ENCODE measurements at places on chromosomes 3 and 15. TPM values are rescaled to one million over a fixed set of nuclear protein-coding genes. Genes with fewer than 3 reads are reported as not detected.

EIF4E3 gene
- total RNA-seq = 8.8 TPM

FOXB1 gene
- total RNA-seq = not detected

TRPM1 gene
- total RNA-seq = not detected

OXTR gene
- 55.1 TPM for total RNA-seq

WWTR1 gene
- total RNA-seq = 135 TPM

SUCNR1 gene
- total RNA-seq = 3.2 TPM

AHSG gene
- total RNA-seq = not detected

STXBP5L gene
- total RNA-seq = not detected

GCNT3 gene
- 0.92 TPM for total RNA-seq

LMAN1L gene
- total RNA-seq = not detected

RLBP1 gene
- not detected for total RNA-seq

DNA sequence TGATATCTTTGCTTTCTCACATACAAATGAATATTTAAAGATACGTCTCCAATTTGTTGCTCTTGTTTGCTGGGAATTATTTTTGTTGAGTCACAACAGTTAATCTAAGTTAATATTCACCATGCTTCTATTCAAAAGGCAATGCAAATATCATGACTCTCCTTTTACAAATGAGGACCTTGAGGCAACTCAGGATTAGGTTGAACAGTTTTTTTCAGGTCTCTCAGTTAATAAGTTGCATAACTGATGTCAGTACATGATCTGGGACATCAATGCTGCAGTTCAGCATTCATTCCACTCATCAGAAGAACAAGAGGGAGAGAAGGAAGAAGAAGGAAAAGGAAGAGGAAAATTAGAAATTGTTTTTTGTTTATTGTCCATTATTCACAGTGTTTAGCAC is 781 bp upstream of the NAALADL2 start:
- no peaks in the 10 kb centered on the region for H3K36me3 ChIP-seq
- H3K27ac ChIP-seq = no peak overlapping the region
- no peak overlapping the region for H3K4me3 ChIP-seq
- H3K27me3 ChIP-seq = no peaks in the 10 kb centered on the region
- peaks cover 14% of the 10 kb centered on the region for H3K4me1 ChIP-seq

DNA sequence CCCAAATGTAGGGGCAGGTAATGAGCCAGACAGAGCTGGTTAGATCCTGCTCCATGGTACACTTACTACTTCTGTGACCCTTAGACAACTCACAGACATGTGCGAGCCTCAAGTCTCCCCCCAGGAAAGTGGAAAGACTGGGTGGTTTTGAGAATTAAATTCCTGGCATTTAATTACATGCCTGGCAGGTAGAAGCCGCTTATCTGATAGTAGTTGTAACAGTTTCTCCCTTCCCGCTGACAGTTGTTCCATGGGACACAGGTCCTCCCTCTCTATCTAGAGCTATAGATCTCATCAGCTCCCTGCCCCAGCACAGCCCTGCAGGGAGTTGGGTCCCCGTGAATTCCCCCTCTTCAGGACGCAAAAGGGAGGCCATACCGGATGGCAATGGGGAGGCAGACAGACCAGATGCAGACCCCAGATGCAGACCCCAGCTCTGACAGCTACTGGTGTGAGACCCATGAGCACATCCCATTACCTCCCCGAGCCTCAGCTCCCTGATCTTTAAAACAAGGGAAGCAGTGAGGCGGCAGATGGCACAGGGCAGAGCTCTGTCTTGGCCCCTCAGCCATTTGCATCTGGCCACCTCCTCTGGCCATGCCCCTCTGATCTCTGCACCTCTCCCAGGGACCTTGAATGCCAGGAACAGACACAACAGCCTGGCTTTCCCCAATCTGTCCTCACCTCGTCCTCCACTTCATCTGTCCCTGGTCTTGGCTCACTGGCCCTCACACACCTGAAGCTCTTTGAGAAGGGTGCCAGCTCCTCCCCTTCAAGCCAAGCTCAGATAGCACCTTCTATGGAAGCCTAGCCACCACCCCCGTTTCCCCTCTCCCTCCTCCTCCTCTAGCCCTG is 34.1 kb upstream of the NR2C2 start:
- no peaks in the 10 kb centered on the region for H3K27me3 ChIP-seq
- H3K4me1 ChIP-seq = no peaks in the 10 kb centered on the region
- DNase-seq = no peak
- no peak overlapping the region for H3K27ac ChIP-seq
- no peaks in the 10 kb centered on the region for H3K36me3 ChIP-seq
- no peak overlapping the region for H3K4me3 ChIP-seq

- H3K4me3 ChIP-seq = no peak overlapping the region
- H3K4me1 ChIP-seq = peaks cover 8% of the 10 kb centered on the region
- H3K27me3 ChIP-seq = no peaks in the 10 kb centered on the region
- H3K27ac ChIP-seq = no peak overlapping the region
Measured at GRCh38 chr15:92839696-92840095, 60.4 kb upstream of the CHD2 start.

DNA sequence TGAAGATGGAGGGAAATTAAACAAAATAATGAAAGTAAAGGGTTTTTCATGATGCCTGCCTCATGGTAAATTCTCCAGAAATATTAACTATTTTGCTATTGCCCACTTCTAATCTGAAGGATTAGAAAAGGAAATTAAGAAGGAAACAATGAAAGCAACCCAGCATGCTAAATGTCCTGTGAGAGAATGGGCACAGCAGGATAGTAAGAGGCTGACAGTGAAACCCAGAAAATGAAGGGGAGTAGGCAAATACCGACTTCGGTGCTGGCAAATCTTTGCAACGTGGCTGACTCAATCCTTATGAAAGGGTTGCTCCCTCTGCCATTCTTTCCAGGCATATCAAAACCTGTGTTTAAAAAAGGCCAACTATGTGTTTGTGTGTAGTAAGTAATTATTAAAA is 147.5 kb upstream of the SYNPR start:
- no peak overlapping the region for H3K4me3 ChIP-seq
- H3K27me3 ChIP-seq = no peaks in the 10 kb centered on the region
- no peaks in the 10 kb centered on the region for H3K36me3 ChIP-seq
- H3K4me1 ChIP-seq = no peaks in the 10 kb centered on the region
- no peak overlapping the region for H3K27ac ChIP-seq
- no peak for DNase-seq

DNA sequence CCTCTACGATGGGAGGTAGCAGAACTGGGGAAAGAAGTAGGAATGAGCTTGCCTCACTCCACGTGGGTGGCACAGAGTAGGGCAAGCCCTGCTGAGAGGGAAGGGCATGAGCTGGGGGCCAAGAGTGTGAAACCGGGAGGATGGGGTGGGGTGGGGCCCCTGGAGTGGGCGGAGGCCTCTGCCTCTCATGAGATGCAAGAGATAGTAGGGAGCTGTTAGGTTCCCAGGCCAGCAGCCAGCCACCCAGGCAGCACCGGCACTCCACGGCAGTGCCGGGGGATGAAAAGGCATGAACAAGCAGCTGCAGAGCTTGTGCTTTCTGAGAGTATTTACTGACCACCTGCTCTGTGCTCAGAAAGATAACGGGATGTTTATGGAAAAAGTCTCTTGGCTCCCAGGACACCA is 24.4 kb upstream of the PLA2G4E start:
- DNase-seq = no peak
- H3K27ac ChIP-seq = no peak overlapping the region
- no peak overlapping the region for H3K4me3 ChIP-seq
- H3K27me3 ChIP-seq = no peaks in the 10 kb centered on the region
- H3K36me3 ChIP-seq = no peaks in the 10 kb centered on the region
- no peaks in the 10 kb centered on the region for H3K4me1 ChIP-seq

DNA sequence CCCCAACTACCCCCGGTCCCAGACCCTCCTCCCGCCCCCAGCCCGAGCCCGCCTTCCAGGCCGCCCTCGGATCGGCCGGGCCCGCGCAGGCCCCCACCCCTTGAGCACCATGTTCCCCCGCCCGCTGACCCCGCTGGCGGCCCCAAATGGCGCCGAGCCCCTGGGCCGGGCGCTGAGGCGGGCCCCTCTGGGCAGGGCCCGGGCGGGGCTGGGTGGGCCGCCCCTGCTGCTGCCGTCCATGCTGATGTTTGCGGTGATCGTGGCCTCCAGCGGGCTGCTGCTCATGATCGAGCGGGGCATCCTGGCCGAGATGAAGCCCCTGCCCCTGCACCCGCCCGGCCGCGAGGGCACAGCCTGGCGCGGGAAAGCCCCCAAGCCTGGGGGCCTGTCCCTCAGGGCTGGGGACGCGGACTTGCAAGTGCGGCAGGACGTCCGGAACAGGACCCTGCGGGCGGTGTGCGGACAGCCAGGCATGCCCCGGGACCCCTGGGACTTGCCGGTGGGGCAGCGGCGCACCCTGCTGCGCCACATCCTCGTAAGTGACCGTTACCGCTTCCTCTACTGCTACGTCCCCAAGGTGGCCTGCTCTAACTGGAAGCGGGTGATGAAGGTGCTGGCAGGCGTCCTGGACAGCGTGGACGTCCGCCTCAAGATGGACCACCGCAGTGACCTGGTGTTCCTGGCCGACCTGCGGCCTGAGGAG is 472 bp downstream of the CHST14 start:
- no peak for DNase-seq
- H3K27me3 ChIP-seq = no peaks in the 10 kb centered on the region
- H3K36me3 ChIP-seq = peaks cover 10% of the 10 kb centered on the region
- H3K4me1 ChIP-seq = peaks cover 5% of the 10 kb centered on the region
- H3K27ac ChIP-seq = peak overlapping the region; percentile 79

DNA sequence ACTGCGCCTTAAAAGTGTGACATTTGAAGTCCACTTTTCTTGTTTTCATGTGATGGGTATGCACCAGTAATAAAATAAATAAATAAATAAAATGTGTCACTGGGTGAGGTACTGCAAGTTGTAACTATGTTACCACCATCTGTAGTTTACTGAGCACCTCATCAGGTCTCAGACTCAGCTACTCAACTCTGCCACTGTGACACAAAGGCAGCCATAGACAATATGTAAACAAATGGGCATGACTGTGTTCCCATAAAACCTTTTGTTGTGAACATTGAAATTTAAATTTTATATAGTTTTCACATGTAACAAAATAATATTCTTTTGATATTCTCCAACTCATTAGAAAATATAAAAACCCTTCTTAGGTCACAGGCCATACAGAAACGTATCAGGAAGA is 120.1 kb downstream of the DNAJB8 start:
- H3K27me3 ChIP-seq = no peaks in the 10 kb centered on the region
- no peak overlapping the region for H3K27ac ChIP-seq
- peaks cover 3% of the 10 kb centered on the region for H3K36me3 ChIP-seq
- H3K4me3 ChIP-seq = no peak overlapping the region
- H3K4me1 ChIP-seq = no peaks in the 10 kb centered on the region
- no peak for DNase-seq

- H3K36me3 ChIP-seq = no peaks in the 10 kb centered on the region
- H3K4me1 ChIP-seq = peaks cover 10% of the 10 kb centered on the region
- H3K4me3 ChIP-seq = no peak overlapping the region
- H3K27ac ChIP-seq = no peak overlapping the region
- no peaks in the 10 kb centered on the region for H3K27me3 ChIP-seq
Measured at GRCh38 chr3:65107174-65107573, 419.4 kb upstream of the ADAMTS9 start.

DNA sequence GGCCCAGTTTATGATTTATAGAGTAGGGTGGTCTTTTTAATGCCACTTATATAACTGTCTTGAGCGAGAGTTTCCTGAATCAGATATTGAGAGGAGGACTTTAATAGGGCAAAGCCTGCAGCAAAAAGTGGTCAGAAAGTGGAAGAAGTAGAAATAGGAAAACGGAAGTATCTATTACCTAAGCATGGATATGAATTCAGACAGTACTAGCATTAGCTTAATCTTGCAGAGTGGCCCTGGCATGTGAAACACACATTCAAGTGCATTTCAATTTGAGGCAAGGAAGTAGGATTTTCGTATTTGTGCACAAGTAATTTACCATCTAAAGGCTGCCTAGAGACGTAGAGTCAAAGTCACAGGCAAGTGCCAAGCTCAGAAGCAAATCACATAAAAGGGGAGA is 622.3 kb downstream of the DIPK2A start:
- no peaks in the 10 kb centered on the region for H3K4me1 ChIP-seq
- H3K4me3 ChIP-seq = no peak overlapping the region
- no peak overlapping the region for H3K27ac ChIP-seq
- H3K27me3 ChIP-seq = no peaks in the 10 kb centered on the region
- DNase-seq = no peak

- no peaks in the 10 kb centered on the region for H3K27me3 ChIP-seq
- no peak for DNase-seq
- H3K27ac ChIP-seq = no peak overlapping the region
Measured at GRCh38 chr3:195884691-195885035, 23.7 kb downstream of the TNK2 start.

- H3K4me1 ChIP-seq = peaks cover 15% of the 10 kb centered on the region
- no peak overlapping the region for H3K27ac ChIP-seq
- H3K36me3 ChIP-seq = no peaks in the 10 kb centered on the region
- no peaks in the 10 kb centered on the region for H3K27me3 ChIP-seq
- no peak overlapping the region for H3K4me3 ChIP-seq
Measured at GRCh38 chr3:9116336-9116735, 133.1 kb downstream of the SRGAP3 start.

- no peak for DNase-seq
- no peak overlapping the region for H3K27ac ChIP-seq
Measured at GRCh38 chr3:159200176-159200575, 398.3 kb downstream of the MFSD1 start.

GRCh38 chr15:101669744-101670143 is 17.6 kb upstream of the TM2D3 start:
- peaks cover 27% of the 10 kb centered on the region for H3K36me3 ChIP-seq
- H3K4me1 ChIP-seq = no peaks in the 10 kb centered on the region
- H3K27me3 ChIP-seq = no peaks in the 10 kb centered on the region
- DNase-seq = no peak

- no peak overlapping the region for H3K4me3 ChIP-seq
- H3K36me3 ChIP-seq = no peaks in the 10 kb centered on the region
- peak; percentile 7 for DNase-seq
- H3K27ac ChIP-seq = no peak overlapping the region
Measured at GRCh38 chr3:70550723-70551319, 238.4 kb upstream of the MDFIC2 start.

Data from thoracic aorta (tissue), 2 donors.